ENCODE measurements at places on chromosomes 5 and 9. TPM values are rescaled to one million over a fixed set of nuclear protein-coding genes. Genes with fewer than 3 reads are reported as not detected.

Gene IFNA13
- total RNA-seq: not detected

Gene THBS4
- total RNA-seq: 3.4 TPM

Gene GABRA1
- total RNA-seq: 1.4 TPM

Gene UGT3A1
- total RNA-seq: 2.1 TPM

Gene JAK2
- 2.8 TPM for total RNA-seq

Gene TMEM215
- total RNA-seq: 0.10 TPM

Gene ADAMTS13
- 2.8 TPM for total RNA-seq

Gene TCERG1
- 97.1 TPM for total RNA-seq

Measured in H7 (cell line).